Stimulated activated CD8-positive, alpha-beta memory T cell treated with anti-CD3 and anti-CD28 coated beads, Interleukin-7, amount 100 ng/mL, for 4 hours (primary cell): ENCODE measurements at places on chromosomes 2 and 18.

GRCh38 chr2:164746713-164747112, 94.9 kb downstream of the COBLL1 start:
- DNase-seq, result no peak

GRCh38 chr2:121884511-121884921, 129.1 kb downstream of the TSN start:
- no peak for DNase-seq

GRCh38 chr18:47203626-47204464, 27.7 kb upstream of the IER3IP1 start:
- no peak for DNase-seq

GRCh38 chr2:36823862-36824261, 127.4 kb downstream of the VIT start:
- DNase-seq, result no peak

- DNase-seq, result no peak
These were observed 15.5 kb downstream of the TTC32 start for GRCh38 chr2:19886261-19886660.

GRCh38 chr2:154392256-154392655, 306.2 kb upstream of the KCNJ3 start:
- DNase-seq, result no peak

- DNase-seq, result no peak
These were observed 49.4 kb downstream of the RHOB start for GRCh38 chr2:20496076-20496872.

DNA sequence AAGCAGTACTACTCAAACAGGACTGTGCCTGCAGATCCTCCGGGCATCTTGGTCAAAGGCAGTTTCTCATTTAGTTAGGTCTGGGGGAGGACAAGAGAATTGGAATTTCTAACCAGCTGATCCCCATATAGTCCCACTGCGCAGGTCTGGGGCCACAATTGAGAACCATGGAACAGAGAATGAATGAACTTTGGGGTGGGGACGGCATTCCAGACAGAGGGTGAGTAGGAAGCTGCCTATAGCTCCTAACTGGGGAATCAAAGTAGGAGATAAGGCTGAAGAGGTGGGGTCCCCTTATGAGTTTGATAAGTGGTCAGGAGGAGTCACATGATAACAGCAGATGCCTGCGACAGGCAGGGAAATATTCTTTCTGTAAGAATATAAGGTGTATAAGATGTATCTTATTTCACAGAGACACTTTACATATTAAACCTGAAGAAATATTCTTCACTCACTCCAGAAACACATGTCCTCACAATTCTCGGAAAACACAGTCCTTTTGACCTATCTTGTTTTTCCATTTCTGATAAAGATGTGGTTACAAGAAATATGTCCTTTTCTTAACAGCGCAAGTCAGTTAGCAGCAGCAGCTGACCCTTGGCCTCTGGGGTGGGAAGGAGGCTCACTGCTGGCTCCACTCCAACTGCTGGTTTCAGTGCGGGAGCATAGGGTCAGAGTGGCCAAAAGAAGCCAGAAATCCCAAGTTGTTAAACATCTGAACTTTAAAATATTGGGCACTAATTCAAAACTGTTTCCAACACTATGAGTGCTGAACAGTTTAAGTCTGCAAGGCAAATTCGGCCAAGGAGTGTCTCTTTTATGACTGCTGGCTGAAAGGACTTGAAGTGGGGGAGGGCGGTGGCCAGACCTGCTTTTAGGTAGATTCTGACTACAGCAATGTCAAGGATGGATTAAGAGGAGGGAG, 12.6 kb upstream of the TMEM214 start:
- DNase-seq, result no peak

DNA sequence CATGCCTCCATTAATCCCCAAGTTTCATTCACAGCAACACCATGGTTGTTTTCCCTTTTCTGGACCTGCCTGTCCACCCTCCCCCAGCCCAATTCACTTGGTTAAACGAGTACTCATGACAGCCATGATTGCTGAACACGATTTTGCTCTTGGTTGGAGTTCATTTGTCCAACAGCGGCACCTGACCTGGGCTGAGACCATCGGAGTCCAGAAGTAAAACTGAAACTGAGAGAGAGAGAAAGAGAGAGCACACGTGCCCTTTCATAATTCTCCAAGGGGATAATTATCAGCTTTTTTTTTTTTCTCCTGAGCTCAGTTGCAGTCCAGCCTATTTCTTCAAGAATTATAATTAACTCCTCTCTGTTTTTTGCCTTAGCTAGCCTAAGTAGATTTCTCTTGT, 13.7 kb upstream of the KIF5C start:
- DNase-seq, result no peak

- no peak for DNase-seq
These were observed 278.4 kb upstream of the FIGN start for GRCh38 chr2:164014068-164014731.

- DNase-seq, result no peak
These were observed 234.3 kb downstream of the CDCA7 start for GRCh38 chr2:173588931-173589369.

DNA sequence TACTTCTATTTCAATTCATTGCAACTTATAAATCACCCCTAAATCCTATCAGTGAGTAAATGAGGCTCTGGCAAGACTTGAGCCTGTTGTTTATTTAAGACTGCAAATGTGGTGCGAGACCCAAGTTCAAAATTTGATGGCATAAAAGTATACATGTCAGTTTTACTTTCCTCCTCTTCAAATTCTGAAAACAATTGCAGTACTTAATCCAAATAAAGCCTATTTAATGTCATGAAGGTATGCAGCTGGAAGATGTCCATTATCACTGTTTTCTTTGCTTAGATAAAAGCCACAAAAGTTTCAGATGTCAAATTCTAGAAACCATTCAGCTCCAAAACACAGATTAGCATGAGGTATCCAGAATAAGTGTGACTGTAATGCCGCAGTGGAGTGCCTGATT, 3.3 kb downstream of the APCDD1 start:
- no peak for DNase-seq

DNA sequence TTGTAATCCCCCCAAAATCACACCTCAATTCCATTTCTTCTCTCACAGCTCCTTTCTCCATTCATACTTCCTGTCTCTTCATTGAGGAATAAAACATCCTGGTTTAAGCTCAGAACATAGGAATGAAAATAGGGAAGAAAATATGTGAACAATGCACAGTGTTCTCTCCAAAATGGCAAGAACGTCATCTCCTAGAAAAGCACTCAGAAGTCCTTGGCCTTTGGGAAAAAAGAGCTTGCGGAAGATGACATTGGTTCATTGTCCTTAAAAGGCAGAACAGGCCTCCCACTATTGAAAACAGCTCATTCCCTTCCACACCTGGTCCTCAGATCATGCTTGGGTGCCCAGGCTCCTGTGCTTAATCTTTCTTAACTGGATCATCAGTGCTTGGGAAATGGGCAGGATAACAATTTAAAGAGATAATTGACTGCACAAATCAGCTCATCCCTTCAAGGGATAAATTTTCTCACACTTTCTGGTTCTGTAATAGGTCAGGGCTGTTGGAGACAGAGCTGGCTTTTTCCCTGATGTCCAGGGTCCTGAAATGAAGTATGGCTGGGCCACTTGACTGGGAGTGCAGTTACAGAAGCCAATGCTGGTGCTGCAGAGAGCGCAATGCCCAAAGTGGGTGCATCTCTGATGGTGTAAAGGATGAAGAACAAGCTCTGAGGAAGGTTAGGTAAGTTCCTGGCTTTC, 69.2 kb downstream of the MARCHF4 start:
- no peak for DNase-seq

- DNase-seq, result no peak
These were observed 151.8 kb downstream of the UBR3 start for GRCh38 chr2:169979025-169979424.

DNA sequence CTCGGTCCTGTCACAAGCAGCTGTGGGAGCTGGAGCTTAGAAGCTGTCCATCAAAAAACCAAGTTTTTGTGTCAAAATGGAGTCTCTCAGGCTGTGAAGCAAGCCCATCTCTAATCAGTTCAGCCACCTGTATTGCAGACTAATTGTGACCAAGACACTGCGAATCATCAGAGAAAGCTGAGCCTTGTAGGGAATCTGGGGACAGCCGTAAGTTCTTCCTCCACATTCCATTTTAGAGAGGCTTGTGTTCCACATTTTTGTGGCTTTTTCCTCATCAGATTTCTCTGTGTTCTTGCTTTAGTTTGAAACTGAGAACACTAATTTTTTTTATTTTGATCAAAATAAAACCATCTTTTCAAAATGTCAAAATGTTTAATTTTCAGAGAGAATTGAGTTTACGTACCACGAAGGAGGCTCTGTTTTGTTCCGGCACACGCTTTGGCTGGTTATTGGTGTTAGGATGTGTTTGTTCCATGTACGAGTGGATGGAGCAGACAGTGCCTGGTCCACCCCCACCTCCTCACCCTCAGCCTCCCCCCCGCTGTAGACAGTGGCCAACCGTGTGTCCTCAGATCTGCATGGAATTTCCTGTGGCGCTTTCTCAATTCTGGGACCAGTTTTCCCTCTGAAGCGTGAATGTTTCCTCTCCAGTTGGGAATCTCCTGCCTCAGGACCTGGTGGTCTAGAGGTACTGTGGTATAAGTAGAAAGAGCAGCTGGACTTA, 140.8 kb downstream of the AGAP1 start:
- DNase-seq, result no peak

DNA sequence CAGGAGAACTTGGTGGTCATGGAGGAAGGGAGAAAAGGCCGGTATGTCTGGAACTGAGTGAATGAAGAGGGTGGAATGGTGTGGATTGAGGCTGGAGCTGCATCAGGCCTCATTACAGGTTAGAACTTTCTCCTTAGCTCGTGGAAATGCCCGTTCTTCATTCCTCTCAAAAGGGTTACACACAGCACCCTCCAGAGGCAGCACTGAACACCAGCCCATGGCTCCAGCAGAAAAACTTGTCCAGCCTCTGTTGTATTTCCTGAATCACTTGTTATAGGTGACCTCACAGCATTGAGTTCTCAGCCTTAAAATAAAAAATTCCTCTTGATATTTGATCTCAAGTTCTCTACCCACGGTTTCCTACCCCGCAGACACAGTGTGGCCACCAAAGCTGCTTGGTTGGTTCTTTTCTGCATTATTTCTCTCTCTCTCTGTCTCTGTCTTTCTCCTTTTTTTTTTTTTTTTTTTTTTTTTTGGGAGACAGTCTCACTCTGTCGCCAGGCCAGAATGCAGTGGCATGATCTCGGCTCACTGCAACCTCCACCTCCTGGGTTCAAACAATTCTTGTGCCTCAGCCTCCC, 89.6 kb downstream of the ITGB1BP1 start:
- no peak for DNase-seq

- no peak for DNase-seq
These were observed 20.5 kb upstream of the BCL2L11 start for GRCh38 chr2:111100087-111100764.

DNA sequence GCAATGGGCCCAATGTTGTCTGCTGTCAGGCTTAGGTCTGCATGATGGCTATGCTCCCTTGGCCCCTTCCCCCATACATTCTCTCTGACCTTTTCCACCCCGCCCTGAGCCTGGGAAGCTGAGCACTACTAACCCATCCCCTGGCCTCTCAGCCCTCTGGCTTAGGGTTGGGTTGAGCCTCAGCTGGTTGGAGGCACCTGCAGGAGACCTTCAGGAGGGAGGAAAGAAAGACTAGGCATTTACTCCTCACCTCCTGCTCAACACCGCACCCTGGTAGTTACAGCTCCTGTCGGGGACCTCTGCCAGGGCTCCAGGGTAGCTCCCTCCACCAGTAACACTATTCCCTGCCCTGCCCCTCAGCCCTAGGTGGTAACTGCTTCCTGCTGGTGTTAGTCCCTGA, 80.5 kb downstream of the GALNT14 start:
- no peak for DNase-seq

GRCh38 chr2:58734365-58734764, 493.2 kb upstream of the FANCL start:
- no peak for DNase-seq

GRCh38 chr2:97011977-97012569, 25.7 kb upstream of the FAM178B start:
- DNase-seq, result no peak

DNA sequence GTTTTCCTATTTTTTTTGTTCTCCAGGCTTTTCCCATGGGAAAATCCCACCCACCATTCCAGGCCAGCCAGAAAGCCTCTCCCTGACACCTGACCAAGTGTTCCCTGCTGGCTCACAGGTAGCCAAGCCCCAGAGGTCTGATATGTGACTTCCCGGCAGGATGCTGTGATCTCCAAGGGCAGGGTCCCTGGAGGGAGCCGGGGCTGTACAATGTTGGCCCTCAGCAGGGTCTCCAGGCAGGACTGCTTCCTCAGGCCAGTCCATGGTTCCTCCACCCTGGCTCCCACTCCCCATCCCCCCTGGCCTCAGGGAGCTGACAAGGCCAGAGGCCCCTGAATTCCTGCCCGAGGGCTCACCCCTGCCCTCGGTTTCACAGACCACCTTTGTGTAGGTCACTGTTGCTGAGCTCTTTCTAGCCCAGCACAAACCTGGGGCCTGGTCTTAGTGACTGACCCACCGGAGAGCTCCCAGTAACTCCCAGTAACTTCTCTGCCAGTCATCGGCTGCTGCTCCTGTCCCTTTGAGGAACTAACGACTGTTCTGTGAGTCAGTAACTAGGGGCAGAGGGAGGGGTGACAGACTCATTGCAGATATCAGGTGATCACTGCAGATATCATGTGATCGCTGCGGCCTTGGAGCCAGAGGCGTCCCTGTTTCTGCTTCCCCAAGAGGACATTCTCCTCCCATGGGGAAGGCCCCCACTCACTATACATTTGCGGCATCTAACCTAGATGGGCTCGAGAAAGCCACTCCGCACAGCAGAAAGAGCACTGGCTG, 38.7 kb downstream of the SDC1 start:
- DNase-seq, result no peak

- no peak for DNase-seq
These were observed 2.0 kb downstream of the PROC start for GRCh38 chr2:127420039-127420864.

DNA sequence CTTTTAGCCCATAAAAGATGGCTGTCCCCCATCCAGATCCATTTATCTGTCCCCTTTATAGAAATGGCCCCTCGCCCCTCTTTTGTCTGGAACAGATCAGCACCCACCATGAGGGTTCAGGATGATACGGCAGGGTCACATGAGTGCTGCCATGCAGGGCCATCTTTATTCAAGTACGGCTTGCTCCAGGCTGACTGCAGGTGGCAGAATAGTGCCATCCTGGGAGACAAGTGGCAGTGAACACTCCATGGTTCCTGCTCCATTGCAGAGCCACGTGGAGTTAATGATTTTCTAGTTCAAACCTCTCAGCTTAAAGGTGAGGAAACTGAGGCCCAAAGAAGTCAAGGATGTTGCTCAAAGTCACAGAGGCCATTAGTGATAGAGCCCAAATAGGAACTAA, 180.6 kb downstream of the CLIP4 start:
- DNase-seq, result no peak

- DNase-seq, result no peak
These were observed 99.5 kb upstream of the CCDC85A start for GRCh38 chr2:56084111-56084901.

- DNase-seq, result no peak
These were observed 72.8 kb upstream of the TGFA start for GRCh38 chr2:70626254-70626990.

DNA sequence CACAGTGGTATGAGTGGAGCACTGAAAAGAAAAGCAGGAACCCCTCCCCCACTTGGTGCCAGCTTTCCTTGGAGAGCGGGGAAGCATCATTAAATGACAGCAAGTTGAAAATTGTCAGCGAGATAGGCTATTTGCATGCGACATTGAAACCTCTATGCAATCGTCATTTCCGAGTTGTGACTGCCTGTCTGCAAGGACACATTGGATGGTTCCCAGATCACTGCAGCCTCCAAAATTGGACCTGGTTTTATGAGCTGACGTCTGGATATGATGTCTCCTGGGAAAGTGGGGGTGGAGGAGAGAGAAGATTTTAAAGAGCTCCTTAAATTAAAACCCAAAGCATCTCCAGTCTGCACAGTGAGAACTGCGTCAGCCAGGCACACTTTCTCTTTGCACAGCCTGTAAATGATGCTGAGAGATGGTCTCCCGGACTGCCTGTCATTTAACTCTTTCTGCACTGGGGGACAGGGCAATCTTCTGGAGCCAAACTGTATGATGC, 57.8 kb upstream of the KIF5C start:
- DNase-seq, result no peak
